ENCODE measurements at places on chromosomes 3 and 15.

GRCh38 chr3:100073049-100073713, 41.1 kb downstream of the FILIP1L start:
- no peak for DNase-seq

DNA sequence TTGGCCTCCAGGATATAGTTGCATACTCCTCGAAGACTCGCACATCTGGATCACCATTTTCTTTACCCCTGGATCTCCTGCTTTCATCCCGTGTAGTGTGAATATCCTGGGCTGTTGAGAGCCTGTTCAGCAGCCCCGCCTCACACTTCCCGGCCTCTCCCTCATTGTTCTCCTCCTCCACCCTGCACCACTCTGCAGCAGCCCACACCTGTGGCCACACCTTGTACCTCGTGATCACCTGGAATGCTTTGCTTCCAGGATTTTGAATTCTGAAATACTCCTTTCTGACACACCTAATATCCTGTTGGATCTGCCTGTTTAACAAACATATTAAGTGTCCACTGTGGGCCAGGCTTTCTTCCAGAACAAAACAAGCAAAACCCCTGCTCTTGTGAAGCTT, 14.4 kb downstream of the ABHD17C start:
- no peak for DNase-seq

DNA sequence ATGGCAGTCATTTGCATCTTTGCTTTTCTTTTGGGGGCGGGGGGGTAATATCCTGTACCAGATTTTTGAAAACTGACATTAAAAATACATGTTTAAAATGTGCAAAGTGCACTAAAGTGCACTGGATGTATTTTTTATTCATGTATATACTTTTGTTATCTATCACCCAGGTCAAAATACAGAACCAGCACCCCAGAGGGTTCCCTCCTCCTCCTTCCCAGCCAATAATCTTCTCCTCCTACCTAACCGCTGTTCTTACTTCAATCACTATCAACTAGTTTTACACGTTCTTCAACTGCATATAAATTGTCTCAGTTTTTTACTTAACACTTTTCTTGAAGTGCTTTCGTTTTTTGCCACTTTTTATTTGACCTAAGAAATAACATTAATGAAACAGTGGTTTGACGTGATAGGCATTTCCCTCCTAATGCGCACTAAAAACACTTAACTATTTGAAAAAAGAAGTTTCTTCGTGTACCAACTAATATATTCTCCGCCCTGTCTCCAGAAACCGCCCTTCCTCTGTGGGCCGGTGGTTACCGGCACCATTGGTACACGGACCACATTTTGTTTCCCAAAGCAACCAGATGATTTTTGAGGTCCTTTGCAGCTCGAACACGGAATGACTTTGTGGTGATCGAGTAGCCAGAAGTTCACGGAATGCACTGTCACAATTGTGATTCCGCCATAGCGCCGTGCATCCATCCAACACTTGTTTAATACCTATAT, 836 bp upstream of the AKAP13 start:
- DNase-seq: peak; percentile 35

DNA sequence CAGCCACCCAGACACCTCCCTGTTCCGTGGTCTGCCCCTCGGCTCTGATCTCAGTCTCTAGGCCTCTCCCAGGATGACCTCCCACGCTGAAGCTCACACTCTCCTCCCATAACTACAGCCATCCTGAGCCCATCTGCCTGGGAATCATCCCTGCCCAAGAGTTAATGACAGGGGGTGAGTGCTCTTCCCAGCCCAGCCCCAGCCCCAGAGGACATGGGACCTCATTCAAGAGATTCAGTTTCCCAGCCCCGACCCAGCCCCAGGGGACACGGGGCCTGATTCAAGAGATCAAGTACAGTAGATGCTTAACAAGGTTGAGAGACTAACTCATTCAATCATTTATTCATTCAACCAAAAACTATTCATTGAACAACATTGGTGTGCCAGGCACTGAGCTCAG, 272.0 kb downstream of the XXYLT1 start:
- DNase-seq: no peak

GRCh38 chr3:7897655-7898054, 604.0 kb upstream of the LMCD1 start:
- DNase-seq: no peak

DNA sequence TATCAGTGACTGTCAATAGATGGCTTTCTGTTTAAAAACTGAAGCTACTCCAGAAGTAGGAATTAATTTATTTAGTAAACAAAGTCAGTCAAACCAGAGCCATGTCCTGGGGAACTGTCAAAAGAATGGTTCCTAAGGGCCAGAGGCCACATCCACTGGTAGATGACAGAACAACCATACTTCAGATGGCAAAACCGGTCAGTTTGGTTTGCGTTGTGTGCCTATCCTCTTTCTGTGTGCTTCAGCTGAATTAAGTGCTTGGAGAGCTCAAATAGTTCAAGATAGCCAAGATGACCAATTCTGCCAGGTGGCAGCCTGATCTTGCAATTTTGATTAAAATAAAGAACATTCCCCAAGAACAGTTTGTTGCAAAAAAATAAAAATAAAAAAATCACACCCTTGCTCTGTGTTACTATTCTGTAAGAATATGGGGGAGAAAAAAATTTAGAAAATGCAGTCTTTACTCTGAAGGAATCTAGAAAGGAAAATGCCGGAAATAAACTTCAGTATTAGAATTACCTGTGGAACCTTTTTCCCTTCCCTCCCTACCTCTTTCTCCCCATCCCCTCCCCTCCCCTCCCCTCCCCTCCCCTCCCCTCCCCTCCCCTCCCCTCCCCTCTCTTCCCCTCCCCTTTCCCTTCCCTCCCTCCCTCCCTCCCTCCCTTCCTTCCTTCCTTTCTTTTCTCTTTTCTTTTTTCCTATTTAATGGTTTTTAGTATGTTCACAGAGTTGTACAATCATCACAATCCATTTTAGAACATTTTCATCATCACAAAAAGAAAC, 2.5 kb downstream of the MAP3K13 start:
- DNase-seq: no peak

GRCh38 chr3:71227270-71227661, 356.3 kb downstream of the FOXP1 start:
- no peak for DNase-seq

DNA sequence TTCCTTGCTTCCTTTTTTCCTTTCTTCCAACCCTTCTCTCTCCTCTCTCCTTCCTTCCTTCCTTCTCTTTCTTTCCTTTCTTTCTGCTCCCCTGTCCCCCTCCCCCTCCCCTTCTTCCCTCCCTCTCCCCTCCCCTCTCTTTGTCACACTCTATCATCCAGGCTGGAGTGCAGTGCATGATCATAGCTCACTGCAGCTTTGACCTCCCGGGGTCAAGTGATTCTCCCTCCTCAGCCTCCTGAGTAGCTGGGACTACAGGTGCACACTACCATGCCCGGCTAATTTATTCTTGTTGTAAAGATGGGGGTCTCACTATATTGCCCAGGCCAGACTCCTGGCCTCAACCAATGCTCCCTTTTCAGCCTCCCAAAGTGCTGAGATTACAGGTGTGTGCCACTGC, 18.7 kb downstream of the NFKBIZ start:
- DNase-seq: no peak

- no peak for DNase-seq
These were observed 609.3 kb downstream of the IGSF11 start for GRCh38 chr3:118425272-118425837.

DNA sequence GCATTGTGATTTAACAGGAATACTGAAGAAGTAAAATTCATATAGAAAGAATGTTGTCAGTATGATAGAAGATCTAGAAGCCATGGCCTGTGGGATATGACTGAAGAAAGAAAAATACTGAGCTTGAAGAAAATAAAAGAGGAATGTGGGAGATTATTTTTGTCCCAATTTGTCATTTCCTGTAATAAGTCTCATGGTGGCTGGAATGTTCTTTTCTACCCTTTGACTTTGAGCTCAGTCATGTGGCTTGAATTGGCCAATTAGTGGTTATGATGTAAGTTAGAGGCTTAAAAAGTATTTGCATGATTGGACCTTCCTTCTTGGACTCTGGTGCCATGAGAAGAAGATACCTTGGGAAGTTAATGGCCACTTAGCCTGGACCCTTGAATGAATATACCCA, 14.1 kb downstream of the APH1B start:
- no peak for DNase-seq

DNA sequence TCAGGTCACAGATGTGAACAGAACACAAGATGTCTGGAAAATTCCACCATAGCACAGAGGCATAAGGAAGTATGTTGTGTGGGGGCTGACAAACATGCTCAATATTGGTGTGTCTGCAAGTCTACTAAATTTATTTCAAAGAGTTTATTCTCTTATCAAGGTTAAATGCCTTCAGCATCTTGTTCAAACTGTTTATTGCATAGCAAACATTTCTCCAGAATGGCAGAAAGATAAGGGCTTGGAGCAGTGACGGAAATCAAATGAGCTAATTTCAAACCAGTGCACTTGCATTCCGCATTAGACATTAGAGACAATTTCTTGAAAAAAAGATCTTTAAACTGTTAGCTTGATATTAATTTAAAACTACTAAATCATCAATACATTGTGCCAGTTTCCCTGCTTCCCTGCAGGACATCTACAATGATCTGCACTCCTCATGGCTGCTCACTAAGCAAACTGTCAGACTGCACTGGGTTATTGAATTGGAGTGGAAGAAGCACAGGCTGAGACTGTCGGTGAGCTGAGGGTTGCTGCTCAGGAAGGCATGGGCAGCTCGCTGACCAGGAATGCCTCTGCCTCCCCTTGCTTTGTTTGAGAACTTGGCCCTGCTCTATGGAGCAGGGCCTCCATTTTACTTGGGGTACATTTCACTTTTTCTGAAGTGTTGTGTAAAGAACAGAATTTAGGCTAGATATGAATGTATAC, 89.4 kb downstream of the KCNAB1 start:
- DNase-seq: no peak

DNA sequence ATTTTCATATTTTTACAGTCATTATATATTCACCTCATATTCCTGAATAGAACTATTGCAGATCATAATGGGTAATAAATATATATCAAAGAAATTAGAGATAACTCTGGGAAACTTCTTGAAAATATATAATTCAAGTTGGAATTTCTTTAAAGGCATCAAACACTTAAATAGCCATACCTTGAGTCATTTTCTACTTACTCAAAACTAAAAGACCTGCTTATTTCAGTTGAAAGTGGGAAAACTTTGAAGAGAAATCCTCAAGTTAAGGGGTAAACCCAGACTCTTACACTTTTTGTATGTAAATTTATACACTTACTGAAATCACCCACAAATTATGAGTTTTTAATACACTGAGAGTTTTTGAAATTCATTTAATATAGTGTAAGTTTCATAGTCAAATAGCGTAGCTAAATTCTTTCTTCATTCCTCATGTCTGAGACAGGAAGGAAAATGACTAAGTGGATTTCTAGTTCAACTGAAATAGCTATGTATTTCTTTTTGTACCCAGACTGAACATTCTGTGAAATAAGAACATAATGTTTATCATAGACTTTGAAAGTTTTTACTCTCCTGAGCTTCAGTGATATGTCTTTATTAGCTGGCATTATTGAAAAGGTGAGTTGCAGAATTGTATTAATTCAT, 4.6 kb upstream of the ALCAM start:
- DNase-seq: no peak

DNA sequence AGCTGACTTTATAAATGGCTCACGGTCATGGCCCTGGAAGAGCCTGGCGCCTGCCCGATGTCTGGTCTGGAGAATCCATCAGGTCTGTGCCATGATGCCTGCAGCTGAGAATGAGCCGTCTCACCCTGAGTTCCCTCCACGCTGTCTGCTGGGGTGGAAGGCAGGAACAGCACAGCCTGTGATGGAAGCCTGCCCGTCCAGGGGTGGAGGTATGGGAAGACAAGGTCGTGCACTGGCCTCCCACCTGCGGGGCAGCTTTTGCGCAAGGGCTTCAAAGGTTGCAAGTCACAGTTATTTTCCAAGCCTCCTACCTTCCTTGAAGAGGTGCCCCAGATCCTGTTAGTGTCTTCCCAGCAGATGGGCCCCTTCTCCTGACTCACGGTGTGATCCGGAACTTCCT, 275.5 kb downstream of the FAM43A start:
- no peak for DNase-seq

GRCh38 chr3:52454938-52455282, 494 bp upstream of the NISCH start:
- DNase-seq: no peak

DNA sequence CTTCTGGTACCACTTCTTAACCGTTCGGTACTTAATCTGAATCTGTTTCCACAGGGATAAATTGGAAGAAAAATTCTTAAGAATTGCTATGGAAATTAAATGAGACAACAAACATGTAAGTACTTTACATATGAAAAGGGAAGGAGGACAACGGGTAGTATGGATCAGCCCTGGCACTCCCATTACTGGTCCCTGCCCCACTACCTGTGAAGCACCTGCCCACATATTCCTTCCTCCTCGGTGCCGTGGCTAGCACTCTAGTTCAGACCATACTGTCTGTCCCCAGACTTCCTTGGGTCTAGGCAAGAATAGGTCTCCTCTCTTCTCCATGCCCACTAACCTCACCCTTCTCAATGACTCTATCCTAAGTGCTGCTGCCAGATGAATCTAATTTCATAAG, 46.2 kb downstream of the SHQ1 start:
- DNase-seq: no peak

GRCh38 chr3:17747890-17748247, 5.4 kb upstream of the TBC1D5 start:
- no peak for DNase-seq

- DNase-seq: no peak
These were observed 48.8 kb upstream of the MEIS2 start for GRCh38 chr15:37149146-37149545.

- DNase-seq: no peak
These were observed 217.0 kb downstream of the ZNF621 start for GRCh38 chr3:40741729-40742128.

GRCh38 chr3:160224811-160225175, 429 bp upstream of the C3orf80 start:
- DNase-seq: no peak

DNA sequence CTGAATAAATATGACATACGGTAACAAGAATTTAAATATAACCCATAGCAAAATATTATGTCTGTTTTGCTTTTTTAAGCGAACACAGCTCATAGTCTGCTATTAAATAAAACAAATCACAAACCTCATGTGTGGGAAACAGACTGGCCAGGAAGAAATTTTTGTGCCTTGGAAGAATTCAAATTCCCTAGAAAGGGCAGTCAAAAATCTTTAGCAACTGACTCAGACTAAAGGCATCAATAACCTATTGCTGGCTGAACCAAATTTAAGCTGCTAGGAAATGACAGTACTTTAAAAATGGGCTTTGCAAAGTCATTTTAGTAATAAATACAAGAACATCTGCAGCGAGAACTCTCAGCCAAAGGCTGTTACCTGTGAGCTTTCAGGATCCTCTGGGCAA, 151.4 kb downstream of the PLD1 start:
- no peak for DNase-seq
